ENCODE measurements at places on chromosomes 11 and 22.

DNA sequence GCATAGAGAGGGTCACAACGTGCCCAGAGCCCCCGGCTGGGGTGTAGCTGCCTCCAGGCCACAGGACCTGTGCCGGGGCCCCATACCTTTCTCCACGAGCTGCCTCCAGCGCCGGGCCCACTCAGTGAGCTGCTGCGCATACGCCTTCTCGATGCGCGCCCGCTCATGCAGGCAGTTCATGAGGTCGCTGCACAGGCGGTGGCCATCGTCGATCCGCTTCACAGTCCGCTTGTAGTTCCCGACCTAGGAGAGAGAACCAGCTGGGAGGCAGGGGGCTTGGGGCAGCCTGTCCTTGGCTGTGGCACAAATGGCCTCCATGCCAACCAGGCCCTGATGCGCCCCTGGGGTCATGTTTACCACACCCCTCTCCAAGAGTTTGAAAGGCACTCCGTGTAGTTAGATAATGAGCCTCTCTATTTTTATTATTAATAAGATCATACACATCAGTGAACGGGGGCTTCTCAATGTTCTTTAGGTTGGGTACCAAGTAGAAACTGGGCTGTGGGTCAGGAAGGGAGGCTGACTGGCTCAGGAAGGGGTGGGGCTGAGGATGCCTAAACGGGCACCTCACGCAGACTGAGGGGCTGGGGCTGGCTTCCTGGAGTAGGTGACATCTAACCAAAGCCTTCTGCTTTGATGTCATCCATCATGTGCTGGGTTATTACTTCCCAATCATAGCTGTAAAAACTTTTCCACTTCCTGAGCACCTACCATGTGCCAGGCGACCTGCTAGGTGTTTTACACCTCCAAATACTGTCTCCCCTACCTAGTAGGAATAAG lies 36.5 kb upstream of the ARFGAP3 start:
- DNase-seq, result no peak

GRCh38 chr11:61194169-61194671 lies 9.1 kb upstream of the PGA3 start:
- DNase-seq, result no peak

DNA sequence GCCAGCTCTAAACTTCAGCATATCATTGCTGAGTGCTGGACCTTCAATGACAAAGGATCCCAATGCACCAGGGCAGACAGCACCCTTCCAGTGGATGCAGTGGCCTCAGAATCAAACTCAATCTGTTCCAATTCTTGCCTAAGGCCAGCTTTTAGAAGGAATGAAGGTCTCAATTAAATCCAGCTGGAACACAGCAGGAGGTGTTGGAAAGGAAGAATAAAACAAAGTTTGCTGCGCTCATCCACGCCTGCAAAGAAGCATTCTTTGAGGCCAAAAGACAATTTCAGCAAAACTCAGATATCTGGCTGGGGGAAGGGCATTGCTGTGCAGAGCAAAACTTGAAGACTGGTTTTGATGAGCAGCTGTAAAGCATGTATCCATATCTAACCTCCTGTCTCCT lies 120.7 kb downstream of the CCDC81 start:
- DNase-seq, result no peak

GRCh38 chr22:44608597-44609399 lies 93.2 kb upstream of the PRR5 start:
- no peak for DNase-seq

GRCh38 chr11:68810164-68810563 lies 31.6 kb downstream of the CPT1A start:
- DNase-seq, result no peak

- DNase-seq, result peak; percentile 37
These were observed 12.3 kb downstream of the PDGFD start for GRCh38 chr11:104151404-104152204.

DNA sequence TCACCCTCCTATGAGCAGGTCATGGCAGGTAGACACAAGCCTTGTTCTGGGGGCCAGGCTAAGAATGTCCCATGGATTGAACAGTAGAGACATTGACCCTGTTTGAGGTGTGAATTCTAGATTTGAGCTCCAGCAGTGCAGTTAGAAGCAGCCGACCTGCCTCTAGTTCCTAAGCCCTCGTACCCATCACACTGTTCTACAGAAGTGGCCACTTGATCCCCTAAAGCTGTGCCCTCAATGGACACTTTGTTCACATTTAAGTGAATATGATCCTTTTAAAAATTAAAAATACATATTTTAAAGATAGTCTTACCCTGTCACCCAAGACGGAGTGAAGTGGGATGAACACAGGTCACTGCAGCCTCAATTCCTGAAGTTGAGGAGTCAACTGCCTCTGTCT lies 122.0 kb downstream of the MED15 start:
- DNase-seq, result no peak

- no peak for DNase-seq
These were observed 45.4 kb downstream of the IGF2 start for GRCh38 chr11:2093575-2094353.

DNA sequence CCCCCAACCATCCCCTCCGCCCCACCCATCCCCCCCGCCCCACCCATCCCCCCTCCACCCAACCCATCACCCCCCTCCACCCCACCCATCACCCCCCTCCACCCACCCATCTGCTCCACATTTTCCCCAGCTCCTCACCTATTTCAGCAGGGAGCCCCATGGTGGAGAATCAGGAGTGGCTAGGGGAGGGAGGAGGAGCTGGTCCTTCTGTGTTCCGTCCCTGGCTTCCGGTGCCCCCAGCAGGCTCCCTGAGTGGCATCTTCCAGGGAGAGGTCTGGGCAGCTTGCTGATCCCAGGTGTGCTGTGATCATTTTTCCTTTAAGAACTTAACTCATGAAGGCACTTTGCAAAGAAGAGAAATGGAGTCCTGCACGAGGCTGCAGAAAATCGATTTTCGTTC lies 365.8 kb downstream of the TBC1D22A start:
- DNase-seq, result no peak

GRCh38 chr22:32021716-32022115 lies 21.3 kb upstream of the SLC5A1 start:
- DNase-seq, result no peak
